ENCODE measurements at places on chromosomes 7 and 10. TPM values are rescaled to one million over a fixed set of nuclear protein-coding genes. Genes with fewer than 3 reads are reported as not detected.

The CDK6 gene
- 45.6 TPM for total RNA-seq

- DNase-seq: peak; percentile 42
- peak overlapping the region; percentile 99 for H3K27ac ChIP-seq
- H3K27me3 ChIP-seq: no peaks in the 10 kb centered on the region
- peaks cover 45% of the 10 kb centered on the region for H3K4me1 ChIP-seq
These were observed 288.1 kb downstream of the PARD3 start for GRCh38 chr10:34526758-34527730.

GRCh38 chr7:19317461-19317860 is 172.2 kb upstream of the FERD3L start:
- H3K4me1 ChIP-seq: peaks cover 4% of the 10 kb centered on the region
- no peak overlapping the region for H3K4me3 ChIP-seq
- H3K27ac ChIP-seq: no peak overlapping the region
- no peak for DNase-seq
- H3K36me3 ChIP-seq: no peaks in the 10 kb centered on the region

The POLR3A gene
- total RNA-seq: 16.2 TPM

The LMOD2 gene
- not detected for total RNA-seq

GRCh38 chr10:103584216-103585010 is 90.9 kb downstream of the NEURL1 start:
- H3K4me3 ChIP-seq: peak overlapping the region; percentile 47
- no peaks in the 10 kb centered on the region for H3K36me3 ChIP-seq
- no peak overlapping the region for H3K27ac ChIP-seq
- no peaks in the 10 kb centered on the region for H3K4me1 ChIP-seq
- peaks cover 23% of the 10 kb centered on the region for H3K27me3 ChIP-seq

GRCh38 chr7:17408245-17408903 is 109.9 kb downstream of the AHR start:
- no peak overlapping the region for H3K4me3 ChIP-seq
- peak overlapping the region; percentile 94 for H3K27ac ChIP-seq
- H3K27me3 ChIP-seq: no peaks in the 10 kb centered on the region
- DNase-seq: peak; percentile 1
- no peaks in the 10 kb centered on the region for H3K36me3 ChIP-seq
- peaks cover 38% of the 10 kb centered on the region for H3K4me1 ChIP-seq

- H3K4me3 ChIP-seq: no peak overlapping the region
- H3K27me3 ChIP-seq: no peaks in the 10 kb centered on the region
- H3K36me3 ChIP-seq: no peaks in the 10 kb centered on the region
- no peak overlapping the region for H3K27ac ChIP-seq
- peaks cover 26% of the 10 kb centered on the region for H3K4me1 ChIP-seq
These were observed 13.1 kb downstream of the TAS2R41 start for GRCh38 chr7:143490717-143491306.

The OR6V1 gene
- total RNA-seq: not detected

The IRF5 gene
- under 0.01 TPM for total RNA-seq

DNA sequence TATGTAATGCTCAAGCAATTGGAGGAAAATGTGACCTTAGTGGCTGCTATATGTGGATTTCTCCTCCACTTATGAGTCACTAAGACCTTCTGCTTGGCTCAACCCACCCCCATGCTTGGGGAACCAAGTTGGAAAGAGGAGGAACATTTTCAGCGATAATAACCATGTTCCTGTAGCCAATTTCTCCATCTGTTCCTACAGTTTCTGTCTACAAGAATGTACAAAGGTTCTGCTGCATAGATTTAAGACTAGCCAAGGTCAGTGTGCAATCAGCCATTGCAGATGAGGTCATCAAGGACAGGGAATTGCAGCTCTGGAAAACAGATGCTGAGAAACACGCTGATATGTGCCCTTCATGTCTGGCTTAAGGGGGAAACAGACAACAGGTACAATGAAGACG is 5.6 kb upstream of the NRCAM start:
- no peak for DNase-seq
- H3K27me3 ChIP-seq: peaks cover 16% of the 10 kb centered on the region
- H3K36me3 ChIP-seq: no peaks in the 10 kb centered on the region
- no peak overlapping the region for H3K4me3 ChIP-seq

The CABCOCO1 gene
- total RNA-seq: 3.5 TPM

DNA sequence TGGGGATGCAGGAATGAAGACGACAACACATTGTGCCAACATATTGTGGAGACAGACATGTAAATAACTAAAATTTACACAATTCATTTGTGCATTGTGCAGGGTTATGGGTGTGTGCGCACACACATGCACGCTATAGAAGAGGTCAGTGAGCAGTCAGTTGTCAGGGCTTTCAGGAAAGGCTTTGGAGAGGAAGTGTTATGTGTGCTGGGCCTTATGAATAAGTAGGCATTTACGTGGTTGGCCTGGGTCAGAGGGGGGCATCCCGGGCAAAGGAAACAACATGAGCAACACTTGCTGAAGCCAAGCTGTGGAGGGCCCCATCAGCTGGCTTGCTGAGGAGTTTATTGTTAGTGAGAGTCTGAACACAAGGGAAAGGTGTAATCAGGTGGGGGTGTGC is 4.1 kb downstream of the PRXL2A start:
- peaks cover 27% of the 10 kb centered on the region for H3K27me3 ChIP-seq
- no peaks in the 10 kb centered on the region for H3K36me3 ChIP-seq
- H3K27ac ChIP-seq: no peak overlapping the region
- no peak overlapping the region for H3K4me3 ChIP-seq
- DNase-seq: no peak

The VPS37D gene
- total RNA-seq: 5.9 TPM

The SFRP4 gene
- 151 TPM for total RNA-seq

The CRPPA gene
- 2.4 TPM for total RNA-seq

The FAM24B gene
- total RNA-seq: 4.4 TPM

DNA sequence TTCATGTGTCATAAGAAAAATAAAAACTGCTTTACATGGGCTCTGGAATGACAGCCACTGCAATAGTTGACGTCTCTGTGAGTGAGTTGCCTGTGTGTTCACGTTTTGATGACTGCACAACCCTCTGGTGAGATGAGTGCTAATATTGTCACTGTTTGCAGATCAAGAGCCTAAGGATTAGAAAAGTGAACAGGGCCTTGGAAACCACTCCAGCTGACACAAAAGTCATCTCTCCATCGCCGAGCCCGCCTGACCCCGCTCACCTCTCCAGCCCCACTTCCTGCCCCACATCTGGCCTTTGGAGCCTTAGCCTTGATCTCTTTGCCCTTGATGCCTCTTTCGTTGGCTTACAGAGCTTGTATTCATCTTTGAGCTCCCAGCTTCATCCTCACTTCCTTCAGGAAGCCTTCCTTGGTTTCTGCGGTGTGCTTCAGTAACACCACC is 351.7 kb downstream of the TCERG1L start:
- H3K4me3 ChIP-seq: no peak overlapping the region
- H3K27ac ChIP-seq: no peak overlapping the region
- H3K4me1 ChIP-seq: no peaks in the 10 kb centered on the region
- no peaks in the 10 kb centered on the region for H3K36me3 ChIP-seq
- no peak for DNase-seq
- H3K27me3 ChIP-seq: no peaks in the 10 kb centered on the region

- peaks cover 37% of the 10 kb centered on the region for H3K4me1 ChIP-seq
- no peak overlapping the region for H3K4me3 ChIP-seq
- no peak overlapping the region for H3K27ac ChIP-seq
These were observed 26.2 kb downstream of the MINDY4 start for GRCh38 chr7:30797176-30798040.

The SKAP2 gene
- 19.5 TPM for total RNA-seq

The PIP gene
- total RNA-seq: not detected

The COL1A2 gene
- total RNA-seq: 11,912 TPM
